H54 (cell line): ENCODE measurements at places on chromosomes 6 and 20.
A peak's percentile ranks its signal among the peaks of the same experiment; 100 is the strongest.

- DNase-seq: no peak
These were observed 851 bp downstream of the SNX5 start for GRCh38 chr20:17967521-17968365.

- DNase-seq: no peak
These were observed 2.5 kb downstream of the SASH1 start for GRCh38 chr6:148345176-148345575.

- peak; percentile 7 for DNase-seq
These were observed 143.7 kb downstream of the RALGAPA2 start for GRCh38 chr20:20568604-20569205.

- DNase-seq: no peak
These were observed 889.1 kb upstream of the MAP3K7 start for GRCh38 chr6:91476000-91476399.

- DNase-seq: peak; percentile 76
These were observed 16.5 kb downstream of the ACTR5 start for GRCh38 chr20:38764567-38765318.

GRCh38 chr6:32177788-32178546 is at the start of gene RNF5:
TSS of gene RNF5 (plus strand) at chr6:32178405. CDS start at chr6:32178512, 107 bp downstream.
- peak; percentile 92 for DNase-seq

- DNase-seq: no peak
These were observed 46.8 kb downstream of the CD24 start for GRCh38 chr6:106927531-106928398.

- DNase-seq: no peak
These were observed 111.1 kb downstream of the FOXC1 start for GRCh38 chr6:1720620-1721322.

- no peak for DNase-seq
These were observed 500.3 kb upstream of the PTCHD4 start for GRCh38 chr6:48611332-48611731.

- DNase-seq: no peak
These were observed 17.2 kb upstream of the HCK start for GRCh38 chr20:32034581-32035425.

GRCh38 chr20:20139403-20139802 is 87.1 kb downstream of the CFAP61 start:
- DNase-seq: no peak

- no peak for DNase-seq
These were observed 71.7 kb upstream of the GTSF1L start for GRCh38 chr20:43798291-43799149.

DNA sequence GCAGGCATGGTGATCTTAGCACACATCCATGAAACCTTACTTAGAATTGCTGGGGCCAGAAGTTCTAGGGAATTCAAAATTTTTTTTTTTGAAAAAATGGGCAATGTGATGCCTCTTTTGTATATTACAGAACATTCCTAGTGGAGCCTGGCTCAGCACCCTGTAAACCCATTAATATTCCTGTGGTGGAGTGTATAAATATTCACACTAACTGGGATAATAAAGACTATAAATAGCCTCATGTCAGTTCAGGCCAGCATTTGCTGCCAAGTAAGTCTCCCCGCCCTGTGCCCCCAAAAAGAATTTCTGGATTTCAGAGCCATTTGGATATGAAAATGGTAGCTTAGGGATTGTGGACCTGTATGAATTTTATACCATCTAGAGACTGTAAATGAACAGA is 14.8 kb downstream of the BANF2 start:
- DNase-seq: no peak

GRCh38 chr20:50005471-50005981 is 22.7 kb downstream of the SNAI1 start:
- no peak for DNase-seq

DNA sequence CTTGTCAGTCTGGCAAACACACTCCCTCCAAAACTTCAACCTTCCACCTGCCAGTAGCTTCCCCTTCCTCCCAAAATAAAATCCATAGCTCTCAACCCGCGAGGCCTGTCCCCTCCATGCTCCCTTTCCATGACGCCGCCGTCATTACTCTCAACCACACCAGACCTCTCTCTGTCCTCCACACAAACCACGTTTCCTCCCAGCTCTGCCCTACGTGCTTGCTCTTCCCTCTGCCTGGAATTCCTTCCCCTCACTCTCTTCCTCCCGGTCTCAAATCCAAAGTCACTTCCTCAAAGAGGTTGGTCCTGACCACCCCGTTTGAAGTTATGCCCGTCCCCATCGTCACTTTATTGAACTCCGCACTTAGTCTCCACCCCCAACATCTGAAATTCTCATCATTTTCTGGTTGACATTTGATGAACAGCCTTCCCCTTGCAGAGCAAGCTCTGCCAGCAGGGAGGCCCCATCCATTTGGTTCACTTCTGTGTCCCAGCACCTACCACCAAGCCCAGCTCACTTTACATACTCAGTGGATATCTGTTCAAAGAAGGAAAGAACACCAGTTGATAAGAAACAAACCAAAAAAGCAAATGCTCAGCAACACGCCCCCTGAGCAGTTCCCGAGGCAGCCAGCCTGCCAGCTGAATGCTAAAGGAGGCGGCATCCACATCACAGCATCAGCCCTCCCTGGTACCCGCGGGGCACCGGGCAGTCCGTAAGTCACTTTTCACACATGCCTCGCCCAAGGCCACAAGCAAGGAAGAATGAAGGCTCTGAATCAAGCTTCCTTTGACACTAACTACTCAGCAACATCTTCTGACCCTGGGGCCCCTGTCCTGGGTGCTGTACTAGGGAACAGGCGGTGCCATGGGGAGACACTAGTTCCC is 125.0 kb downstream of the NFATC2 start:
- DNase-seq: no peak

- no peak for DNase-seq
These were observed 381.7 kb upstream of the JARID2 start for GRCh38 chr6:14863902-14864850.

DNA sequence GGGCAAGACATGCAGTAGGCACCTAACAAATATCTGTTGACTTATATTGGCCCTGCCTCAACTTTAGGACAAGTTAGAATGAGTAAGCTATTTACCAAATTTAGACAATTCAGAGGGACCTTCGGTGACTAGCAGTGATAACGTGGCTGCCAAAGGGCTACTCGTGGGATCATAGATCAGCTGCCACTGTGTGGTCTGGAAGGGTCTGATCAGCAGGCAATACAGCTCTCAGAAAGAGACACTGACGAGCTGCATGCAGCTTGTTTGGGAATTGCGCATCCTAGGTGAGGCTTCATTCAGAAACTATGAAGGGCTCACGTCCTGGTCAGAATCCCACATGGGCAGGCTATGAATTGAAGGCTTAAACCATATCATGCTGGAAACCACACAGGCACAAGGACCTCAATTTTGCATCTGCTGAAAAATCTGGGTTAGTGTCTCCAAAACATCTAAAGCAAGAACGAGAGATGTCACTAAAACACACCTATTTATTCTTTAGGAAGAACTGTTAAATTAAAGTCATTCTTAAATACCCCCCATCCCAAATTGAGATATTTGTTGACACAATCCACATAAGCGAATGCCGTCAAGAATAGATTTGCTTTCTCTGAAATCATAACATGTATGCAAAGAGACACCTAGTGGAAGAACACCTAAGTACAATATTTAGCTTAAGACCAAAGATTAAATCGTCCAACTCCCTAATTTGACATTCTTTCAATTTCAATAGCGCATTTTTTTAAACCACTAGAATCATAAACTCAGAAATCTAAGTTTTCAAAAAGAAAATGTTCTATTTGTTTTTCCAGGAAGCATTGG is 79.6 kb downstream of the IPCEF1 start:
- no peak for DNase-seq

DNA sequence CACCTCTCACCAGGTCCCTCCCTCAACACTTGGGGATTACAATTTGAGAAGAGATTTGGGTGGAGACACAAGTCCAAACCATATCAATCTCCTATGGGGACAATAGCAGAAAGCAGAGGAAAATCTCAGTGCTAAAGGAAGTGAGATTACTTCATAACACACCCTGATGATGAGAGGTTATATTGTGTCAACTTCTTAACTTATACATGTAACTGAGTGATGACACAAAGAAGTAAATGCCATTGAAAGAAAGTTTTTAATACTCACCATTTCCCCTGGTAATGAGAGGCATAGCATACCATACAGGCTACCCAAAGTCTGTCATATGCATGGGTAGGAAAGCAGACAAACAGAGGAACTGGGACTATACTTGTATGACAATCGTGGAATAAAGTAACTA is 137.2 kb downstream of the MMUT start:
- no peak for DNase-seq

- DNase-seq: no peak
These were observed 4.8 kb downstream of the GCM2 start for GRCh38 chr6:10877012-10877411.

DNA sequence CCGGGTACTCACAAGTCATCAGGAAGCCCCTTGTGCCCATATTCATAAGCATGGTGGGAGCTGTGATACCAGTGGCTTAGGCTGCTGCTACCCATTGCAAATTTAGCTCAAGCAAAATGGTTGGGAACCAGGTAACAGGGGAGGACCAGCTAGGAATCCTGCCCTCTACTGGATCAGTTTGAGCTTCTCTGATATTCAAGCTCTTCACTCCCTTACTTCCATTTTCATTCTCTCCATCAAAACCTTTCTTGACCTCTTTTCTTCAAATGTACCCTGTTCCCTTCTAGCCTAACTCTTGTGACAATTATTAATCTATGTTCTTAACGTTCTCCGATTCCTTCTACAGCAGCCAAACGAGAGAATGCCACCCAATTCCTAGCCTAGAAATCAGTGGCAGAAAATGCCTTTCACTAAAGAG is 9.7 kb downstream of the NOL7 start:
- peak; percentile 28 for DNase-seq
